ENCODE measurements at places on chromosomes 2 and 18.

- no peak for DNase-seq
Measured at GRCh38 chr18:46733872-46734271, 23.0 kb downstream of the ST8SIA5 start.

- no peak for DNase-seq
Measured at GRCh38 chr2:185239491-185239890, 499.1 kb upstream of the FSIP2 start.

DNA sequence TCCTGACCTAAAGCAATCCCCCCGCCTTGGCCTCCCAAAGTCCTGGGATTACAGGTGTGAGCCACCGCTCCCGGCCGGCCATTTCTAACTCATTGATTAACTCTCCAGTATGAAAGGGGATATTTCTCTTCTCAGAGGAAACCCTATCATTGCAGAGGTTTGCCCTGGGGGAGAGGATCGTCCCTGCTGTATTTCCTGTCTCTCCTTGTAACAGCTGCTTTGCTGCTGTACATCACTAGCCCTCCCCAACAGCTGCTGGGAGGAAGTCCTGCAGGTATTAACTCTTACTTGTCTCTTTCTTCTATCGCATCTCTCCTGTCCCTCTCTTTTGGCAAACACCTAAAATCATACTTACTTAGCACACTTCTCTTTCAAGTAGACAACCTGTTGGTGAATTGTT lies 219.0 kb upstream of the DSEL start:
- no peak for DNase-seq

DNA sequence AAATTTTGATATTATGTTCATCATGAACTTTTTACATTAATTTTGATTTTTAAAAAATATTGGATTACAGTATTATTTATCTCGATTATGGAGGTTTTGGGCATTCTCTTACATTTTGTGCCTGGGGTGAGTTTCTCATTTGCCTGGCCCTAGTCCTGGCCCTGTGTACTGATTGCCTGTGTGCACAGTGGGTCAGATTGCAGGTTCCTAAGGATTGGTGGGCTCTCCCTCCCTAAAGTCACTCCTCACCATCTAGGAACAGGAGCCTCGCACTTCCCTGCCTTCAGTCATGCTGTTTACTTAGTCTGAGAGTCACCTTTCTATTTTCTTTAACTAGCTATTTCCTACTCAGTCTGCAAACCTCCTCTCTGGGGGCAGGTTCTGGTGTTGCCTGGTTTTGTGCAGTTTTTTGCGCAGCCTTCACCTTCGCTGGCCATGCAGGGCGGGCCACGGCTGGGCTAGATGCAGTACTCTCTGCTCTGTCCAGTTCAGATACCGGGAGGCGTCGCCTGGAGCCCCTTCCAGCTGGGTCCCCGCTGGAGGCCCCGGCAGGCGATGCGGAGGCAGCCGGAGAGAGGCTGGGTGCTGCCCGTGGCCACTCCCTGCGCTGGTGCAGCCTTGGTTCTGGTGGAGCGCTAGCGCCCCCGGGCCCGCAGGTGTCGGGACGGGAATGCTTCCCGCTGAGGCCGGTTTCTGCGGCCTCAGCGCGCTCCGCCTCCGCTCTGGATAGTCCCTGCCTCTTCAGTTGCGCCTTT lies 23.3 kb upstream of the MC5R start:
- DNase-seq: peak; percentile 43

GRCh38 chr2:127083819-127084503 lies 23.0 kb downstream of the BIN1 start:
- no peak for DNase-seq

All from KBM-7 (cell line).